NCI-H1930 (cell line): ENCODE measurements at places on chromosomes 3 and 15.

GRCh38 chr3:105876780-105877327 lies 8.0 kb upstream of the CBLB start:
- DNase-seq: no peak

DNA sequence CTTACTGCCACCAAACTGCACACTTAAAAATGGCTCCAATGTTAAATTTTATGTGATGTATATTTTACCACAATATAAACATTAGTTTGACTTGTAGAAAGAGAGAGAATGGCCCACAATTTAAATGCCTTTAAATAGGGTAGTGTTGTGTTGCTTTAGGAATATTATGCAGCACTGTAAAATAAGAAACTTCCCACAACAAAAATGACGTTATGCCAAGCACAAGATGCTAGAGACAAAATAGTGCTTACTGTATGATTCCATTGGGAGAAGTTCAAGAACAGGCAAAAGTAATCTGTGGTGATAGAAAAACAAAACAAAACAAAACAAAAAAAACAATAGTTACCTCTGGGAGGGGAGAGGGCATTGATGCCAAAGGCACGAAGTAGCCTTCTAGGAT lies 91.3 kb downstream of the MEGF11 start:
- no peak for DNase-seq

- DNase-seq: no peak
Observed at GRCh38 chr15:46411900-46412299, 777.1 kb downstream of the SQOR start.

DNA sequence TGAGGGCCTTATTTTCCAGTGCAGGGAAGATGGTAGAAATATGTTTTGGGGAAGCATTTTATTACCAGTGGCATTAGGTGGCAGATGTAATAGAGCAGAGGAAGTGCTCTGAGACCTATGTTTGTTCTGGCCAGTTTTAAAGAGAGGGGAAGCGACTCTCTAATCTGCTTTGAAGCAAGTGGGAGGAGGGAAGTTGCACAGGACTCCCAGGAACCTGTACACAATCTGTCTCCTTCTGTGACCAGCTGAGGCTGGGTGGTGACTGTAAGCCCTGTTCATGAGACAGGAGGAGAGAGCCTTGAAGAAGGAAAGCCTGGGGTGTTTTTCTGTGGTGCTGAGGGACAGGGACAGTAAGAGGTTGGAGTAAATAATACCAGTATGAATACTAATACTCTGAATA lies 60.5 kb downstream of the LPP start:
- DNase-seq: no peak

- no peak for DNase-seq
Observed at GRCh38 chr15:90868261-90868689, at the start of gene FURIN. TSS of gene FURIN (plus strand) at chr15:90868588. CDS start at chr15:90875741, 7,153 bp downstream.

- DNase-seq: no peak
Observed at GRCh38 chr3:177703788-177704187, 506.5 kb upstream of the TBL1XR1 start.

- no peak for DNase-seq
Observed at GRCh38 chr15:47394286-47394809, 323.0 kb upstream of the SEMA6D start.

DNA sequence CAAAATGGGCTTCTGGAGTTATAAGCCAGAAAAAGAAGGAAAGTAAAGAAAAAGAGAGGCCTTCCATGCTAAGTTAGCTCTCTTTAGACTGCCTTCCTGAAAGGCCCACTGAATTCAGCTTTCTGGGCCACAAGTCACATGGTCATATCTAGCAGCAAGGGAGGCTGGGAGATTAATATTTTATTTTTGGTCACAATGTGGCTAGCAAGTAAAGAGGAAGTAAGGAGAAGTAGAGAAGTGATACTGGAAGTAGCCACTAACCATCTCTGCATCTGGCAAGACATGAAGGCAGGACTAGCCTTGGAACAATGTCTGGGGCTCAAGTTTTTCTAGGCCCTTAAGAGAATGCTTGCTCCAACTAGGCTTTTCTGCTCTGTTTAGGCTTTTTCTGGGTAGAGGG lies 81.8 kb upstream of the UBE2E1 start:
- no peak for DNase-seq

DNA sequence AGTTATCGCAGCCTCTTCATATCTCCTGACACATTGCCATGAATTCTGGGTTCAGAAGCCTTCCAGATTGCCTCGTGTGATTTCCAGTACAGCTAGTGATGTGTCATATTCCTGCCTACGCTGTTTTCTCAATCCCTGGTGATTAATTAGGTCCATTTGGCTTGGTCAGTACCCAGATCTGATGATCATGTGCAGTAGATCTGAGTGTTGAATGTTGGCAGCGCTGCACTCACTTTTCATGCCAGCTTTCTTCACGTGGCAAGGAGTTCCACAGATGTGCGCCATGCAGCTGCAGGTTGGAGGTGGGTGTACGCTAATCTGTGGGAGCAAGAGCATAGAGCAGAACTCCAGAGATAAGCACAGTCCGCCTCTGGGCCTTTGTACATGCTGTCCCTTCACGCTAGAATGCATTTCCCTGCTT lies 86.9 kb upstream of the COL6A5 start:
- no peak for DNase-seq

DNA sequence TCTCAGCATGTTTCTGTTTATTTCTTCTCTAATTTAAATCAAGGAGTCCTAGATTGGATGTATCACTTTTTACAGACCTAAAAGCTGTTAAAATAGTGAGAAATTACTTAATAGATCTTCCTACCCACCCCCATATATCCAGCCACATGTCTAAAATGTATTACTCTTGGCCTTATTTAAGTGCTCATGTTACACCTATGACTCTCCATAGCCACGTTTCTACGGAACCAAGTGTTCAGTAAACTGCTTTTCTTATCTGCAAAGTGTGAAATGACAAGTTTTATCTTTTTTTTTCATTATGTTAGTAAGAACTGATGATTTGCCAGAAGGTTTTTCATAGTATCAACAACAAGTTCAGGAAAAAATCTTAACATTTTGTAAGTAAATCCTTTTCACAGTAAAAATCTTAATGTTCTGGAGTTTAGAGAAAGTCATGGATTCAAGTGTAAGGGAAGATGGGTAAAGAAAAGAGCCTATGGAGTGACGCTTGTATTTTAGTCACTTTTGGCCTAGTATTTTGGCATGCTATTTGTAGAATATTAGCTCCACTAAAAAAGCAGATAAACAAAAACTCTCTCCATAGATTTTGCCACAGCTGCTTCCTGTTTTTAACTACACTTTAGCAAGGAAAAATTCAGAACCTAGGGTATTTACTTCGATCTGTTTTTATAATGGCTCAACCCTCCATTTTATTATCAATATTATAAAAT lies 41.2 kb upstream of the IGSF10 start:
- DNase-seq: no peak

DNA sequence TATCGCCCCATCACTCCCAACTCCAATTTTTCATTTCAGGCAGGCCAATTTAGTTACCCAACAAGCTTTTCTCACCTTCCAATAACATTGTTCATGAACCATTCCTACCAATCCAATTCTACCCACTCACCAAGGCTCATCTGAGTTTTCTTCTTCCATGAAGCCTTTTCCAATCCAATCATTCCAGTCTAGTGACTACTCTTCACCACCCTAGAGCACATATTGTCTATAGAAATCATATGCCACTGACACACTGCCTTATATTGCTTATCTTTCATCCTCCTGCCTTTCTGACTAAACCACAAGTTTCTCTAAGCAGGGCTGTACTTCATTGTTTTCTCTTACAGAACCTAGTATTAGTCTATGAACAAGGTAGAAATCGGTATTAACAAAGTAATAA lies 11.4 kb downstream of the CCDC14 start:
- DNase-seq: no peak

GRCh38 chr15:81296673-81297072 lies 27.3 kb downstream of the STARD5 start:
- no peak for DNase-seq

GRCh38 chr3:194488055-194488742 lies 1.4 kb upstream of the ATP13A3 start:
- no peak for DNase-seq

GRCh38 chr3:36803091-36803791 lies 38.9 kb upstream of the DCLK3 start:
- DNase-seq: no peak

DNA sequence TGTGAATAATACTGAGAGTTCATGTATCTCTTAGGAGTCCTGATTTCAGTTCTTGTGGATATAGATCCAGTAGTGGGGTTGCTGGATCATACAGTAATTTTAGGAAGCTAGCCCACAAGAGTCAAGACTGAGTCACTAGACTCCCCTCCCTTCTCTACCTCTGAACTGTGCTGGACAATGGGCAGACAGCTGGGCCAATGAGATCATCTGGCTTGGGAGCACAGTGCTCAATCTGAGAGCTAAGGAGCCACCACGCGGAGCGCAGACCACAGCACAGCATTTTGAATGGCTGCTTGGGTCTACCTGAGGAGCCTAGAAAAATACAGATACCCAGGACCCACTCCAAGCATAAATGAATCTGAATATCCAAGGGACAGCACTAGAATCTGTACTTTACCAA lies 32.5 kb downstream of the WNT5A start:
- no peak for DNase-seq

GRCh38 chr3:159627229-159627628 lies 361.4 kb upstream of the IL12A start:
- no peak for DNase-seq

- no peak for DNase-seq
Observed at GRCh38 chr3:72657666-72658065, 190.6 kb downstream of the SHQ1 start.

DNA sequence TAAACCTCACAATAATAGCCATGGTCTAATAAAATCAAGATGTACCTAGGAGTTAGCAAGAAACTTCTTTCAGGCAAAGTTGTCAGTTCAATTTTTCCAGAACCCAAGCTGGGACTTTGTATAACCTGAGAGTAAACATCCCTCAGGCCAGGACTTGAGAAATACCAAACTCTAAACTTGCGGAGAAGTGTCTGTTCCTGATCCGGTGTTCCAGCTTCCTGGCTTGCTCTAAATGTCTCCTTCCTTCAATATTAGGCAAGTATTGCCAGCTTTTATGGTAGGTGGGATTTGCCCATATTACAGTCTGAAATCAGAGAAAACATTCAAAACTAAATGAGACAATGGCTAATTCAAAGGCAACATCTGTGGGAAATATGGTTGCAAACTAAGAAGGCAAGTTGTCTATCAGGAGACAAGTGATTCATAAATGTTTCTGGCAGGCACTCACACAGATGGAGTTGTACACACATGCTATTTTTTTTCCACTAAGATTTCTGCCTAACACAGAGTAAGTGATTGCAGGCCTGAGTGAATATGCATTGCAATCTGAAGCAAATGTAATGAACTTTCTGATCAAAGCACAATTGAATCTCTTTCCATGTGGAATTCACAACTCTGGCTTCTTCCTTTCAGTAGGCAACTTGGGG lies 88.3 kb upstream of the COL8A1 start:
- DNase-seq: no peak
